Thoracic aorta (tissue), 2 donors: ENCODE measurements at places on chromosomes 2 and 18. TPM values are rescaled to one million over a fixed set of nuclear protein-coding genes. Genes with fewer than 3 reads are reported as not detected.

The TCF23 gene
- not detected for total RNA-seq

- no peak for DNase-seq
Observed at GRCh38 chr18:25516747-25517498, 165.0 kb upstream of the ZNF521 start.

DNA sequence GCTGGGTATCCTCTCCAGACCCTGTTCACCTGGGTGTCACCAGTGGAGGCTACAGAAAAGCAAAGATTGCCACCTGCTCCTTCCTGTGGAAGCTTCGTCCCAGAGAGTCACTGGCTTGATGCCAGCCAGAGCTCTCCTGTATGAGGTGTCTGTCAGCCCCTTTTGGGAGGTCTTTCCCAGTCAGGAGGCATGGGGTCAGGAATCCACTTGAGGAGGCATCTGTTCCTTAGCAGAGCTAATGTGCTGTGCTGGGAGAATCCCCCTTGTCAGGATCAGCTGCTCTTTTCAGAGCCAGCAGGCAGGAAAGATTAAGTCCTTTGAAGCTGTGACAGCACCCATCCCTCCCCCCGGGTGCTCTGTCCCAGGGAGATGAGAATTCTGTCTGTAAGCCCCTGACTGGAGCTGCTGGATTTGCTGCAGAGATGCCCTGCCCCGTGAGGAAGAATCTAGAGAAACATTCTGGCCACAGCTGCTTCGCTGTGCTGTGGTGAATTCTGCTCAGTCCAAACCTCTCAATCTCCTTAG lies 121.8 kb downstream of the GPR39 start:
- no peak for DNase-seq

The ARHGEF33 gene
- total RNA-seq: 0.41 TPM

The DAW1 gene
- 1.1 TPM for total RNA-seq

GRCh38 chr2:28475088-28475595 lies 20.7 kb upstream of the PLB1 start:
- no peak for DNase-seq

- no peak for DNase-seq
Observed at GRCh38 chr2:214737188-214737587, 72.3 kb downstream of the BARD1 start.

The BCL11A gene
- total RNA-seq: 0.41 TPM

DNA sequence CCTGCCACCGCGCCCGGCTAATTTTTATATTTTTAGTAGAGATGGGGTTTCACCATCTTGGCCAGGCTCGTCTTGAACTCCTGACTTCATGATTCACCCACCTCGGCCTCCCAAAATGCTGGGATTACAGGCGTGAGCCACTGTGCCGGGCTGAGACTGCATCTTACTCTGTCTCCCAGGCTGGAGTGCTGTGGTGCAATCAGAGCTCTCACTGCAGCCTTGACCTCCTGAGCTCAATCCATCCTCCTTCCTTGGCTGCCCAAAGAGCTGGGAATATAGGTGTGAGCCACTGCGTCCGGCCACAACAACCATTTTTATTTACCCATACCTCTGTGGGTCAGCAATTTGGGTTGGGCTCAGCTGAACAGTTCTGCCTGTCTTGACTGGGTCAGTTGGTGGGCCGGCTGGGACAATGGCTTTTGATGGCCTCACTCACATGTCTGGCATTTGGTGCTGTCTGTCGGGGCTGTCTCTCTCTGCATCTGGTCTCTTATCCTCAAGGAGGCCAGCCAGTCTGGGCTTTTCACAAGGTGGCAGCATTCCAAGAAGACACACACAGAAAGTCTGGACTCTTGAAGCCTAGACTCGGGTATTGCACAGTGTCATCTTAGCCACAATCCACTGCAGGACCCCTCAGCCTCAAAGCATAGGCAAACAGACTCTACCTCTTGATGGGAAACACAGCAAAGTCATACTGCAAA lies 116.8 kb upstream of the GATA6 start:
- no peak for DNase-seq

The ZNF396 gene
- 4.1 TPM for total RNA-seq

GRCh38 chr2:171297956-171298355 lies 135.8 kb downstream of the METTL8 start:
- DNase-seq: no peak

The LHCGR gene
- not detected for total RNA-seq

The EPHA4 gene
- total RNA-seq: 20.4 TPM

The SERPINB4 gene
- not detected for total RNA-seq

DNA sequence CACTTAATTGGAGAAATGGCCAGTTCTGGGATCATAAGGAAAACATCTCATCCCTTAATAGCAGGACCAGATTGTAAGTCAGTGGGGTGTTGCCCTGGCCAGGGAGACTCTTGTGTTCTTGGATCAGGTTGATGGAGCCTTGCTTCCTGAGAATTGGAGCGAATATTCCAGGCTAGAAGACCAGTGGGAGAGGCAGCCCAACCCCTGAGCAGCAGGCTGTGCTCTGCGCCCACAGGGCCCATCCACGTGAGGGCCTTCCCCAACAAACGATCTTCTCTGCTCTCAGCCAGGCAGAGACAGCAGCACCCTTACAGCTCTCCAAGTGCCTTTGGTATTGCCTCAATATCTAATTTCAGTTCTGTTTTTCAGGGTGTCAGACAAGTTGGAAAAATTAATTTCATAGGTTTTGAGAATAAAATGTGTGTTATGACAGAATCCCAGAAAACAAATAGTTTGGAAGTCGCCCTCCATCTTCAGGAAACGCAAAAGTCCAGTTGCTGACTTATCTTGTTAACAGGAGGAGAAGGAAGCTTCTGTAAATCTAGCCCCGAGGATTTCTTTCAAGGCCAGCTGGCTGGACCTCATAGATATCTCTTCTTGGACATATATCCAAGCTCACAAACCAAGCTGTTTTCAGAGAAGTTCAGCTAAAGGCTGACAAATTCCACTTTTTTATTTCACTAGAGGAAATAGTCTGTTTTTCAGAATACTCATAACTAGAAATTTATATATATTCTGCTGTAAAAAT lies 105.5 kb downstream of the COPS8 start:
- no peak for DNase-seq

DNA sequence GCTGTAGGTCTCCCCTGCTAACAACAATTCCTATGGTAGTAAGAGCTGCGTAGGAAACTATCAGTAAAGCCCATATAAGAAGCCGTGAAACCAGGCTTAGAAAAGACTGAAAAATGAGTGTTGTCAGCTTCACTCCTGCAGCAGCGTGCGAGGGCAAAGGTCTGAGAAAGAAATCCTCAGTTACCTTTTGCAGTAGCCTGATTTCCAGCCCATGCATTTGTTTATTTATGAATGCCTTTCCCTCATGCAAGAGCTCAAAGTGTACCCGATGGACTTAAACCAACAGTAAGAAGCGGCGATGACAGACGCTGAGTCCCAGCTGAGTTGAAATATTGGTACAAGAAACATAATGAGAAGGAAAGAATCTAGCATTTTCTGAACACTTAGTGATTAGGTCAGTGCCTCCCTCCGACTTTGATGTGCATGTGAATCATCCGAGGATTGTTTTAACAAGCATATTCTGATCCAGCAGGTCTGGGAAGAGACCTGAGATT lies 15.0 kb upstream of the POLI start:
- DNase-seq: no peak

The DCDC2C gene
- total RNA-seq: 6.6 TPM

The ALPP gene
- not detected for total RNA-seq

DNA sequence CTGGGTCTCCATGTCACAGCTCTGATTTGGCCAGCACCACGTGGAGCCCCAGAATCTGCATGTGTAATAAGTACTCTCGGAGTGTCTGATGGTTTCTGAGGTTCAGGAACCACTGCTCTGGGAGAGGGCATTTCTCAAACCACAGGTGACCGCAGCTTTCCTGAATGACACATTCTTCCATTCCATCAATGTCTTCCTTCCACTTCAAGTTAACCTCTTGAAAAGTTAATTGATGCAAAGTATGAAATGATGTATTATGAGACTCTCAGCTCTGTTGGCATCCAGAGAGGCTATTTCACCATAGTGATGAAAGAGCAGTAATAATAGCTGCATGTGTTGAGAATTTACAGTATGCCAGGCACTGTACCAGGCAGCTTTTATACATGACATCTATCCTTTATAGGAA lies 61.3 kb upstream of the CRIM1 start:
- no peak for DNase-seq

GRCh38 chr18:57518533-57518932 lies 68.0 kb downstream of the FECH start:
- no peak for DNase-seq

DNA sequence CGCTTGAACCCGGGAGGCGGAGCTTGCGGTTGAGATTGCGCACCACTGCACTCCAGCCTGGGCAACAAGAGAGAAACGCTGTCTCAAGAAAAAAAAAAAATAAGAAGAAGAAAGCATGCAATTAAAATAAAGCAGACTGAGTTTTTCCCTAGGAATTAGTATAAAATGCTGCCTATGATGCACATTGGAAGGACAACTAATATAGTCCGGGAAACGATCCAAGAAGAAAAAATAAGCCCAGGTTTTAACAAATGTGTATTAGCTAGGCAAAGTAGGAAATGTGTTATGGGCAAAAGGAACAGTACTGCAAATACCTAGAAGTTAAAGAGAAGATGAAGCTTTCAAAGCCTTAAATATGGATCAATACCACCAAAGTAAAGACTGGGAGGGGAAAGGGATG lies 64.0 kb downstream of the SPIRE1 start:
- DNase-seq: no peak

The CCDC102B gene
- total RNA-seq: 24.6 TPM

The RAD51AP2 gene
- not detected for total RNA-seq

The CYP26B1 gene
- total RNA-seq: 20.8 TPM

The GPATCH11 gene
- 5.6 TPM for total RNA-seq

GRCh38 chr18:61464551-61465142 lies 131.4 kb downstream of the CDH20 start:
- DNase-seq: no peak

GRCh38 chr2:171081649-171082111 lies 79.0 kb downstream of the TLK1 start:
- DNase-seq: no peak

- no peak for DNase-seq
Observed at GRCh38 chr2:152683400-152683799, 33.9 kb downstream of the PRPF40A start.

The CFC1 gene
- total RNA-seq: not detected

The DYNAP gene
- not detected for total RNA-seq

GRCh38 chr18:56199580-56200330 lies 438.6 kb downstream of the TXNL1 start:
- DNase-seq: no peak

DNA sequence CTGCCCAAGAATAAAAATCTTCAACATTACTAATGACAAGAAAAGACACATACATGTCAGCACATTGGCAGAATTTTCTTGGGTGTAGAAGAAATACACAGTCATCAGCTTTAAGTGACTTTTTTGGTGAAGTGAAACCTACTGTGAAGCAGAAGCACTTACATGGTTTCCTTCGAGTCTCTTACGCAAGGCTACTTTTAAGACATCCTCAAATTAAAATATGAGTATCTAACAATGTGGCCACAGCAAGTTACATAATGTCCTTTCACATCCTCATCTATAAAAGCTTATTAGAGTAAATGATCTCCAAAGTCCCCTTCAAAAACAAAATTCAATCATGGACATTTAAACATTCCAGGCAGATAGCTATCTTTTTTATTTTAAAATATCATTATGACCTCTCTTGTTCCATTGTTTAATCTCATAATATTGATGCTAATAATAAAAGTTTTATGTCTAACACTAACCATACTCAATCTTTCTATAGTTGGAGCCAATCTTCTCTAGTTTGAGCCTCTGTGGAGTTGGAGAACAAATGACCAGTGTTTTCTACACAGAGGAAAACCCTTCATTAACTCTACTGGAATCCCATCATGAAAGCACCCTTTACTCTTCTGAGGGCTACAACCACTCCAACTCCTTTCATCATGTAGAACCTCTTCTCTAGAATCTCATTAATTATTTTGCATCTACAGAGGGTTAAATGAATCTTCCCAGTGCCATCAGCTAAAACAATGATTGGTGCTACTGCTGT lies 182.2 kb upstream of the ZFP36L2 start:
- DNase-seq: no peak

GRCh38 chr2:218000136-218000535 lies 2.7 kb downstream of the TNS1 start:
- no peak for DNase-seq

The MAPK4 gene
- 1.5 TPM for total RNA-seq

The GAD1 gene
- 5.5 TPM for total RNA-seq

- peak; percentile 43 for DNase-seq
Observed at GRCh38 chr2:219684721-219685689, 57.6 kb downstream of the SLC4A3 start.

DNA sequence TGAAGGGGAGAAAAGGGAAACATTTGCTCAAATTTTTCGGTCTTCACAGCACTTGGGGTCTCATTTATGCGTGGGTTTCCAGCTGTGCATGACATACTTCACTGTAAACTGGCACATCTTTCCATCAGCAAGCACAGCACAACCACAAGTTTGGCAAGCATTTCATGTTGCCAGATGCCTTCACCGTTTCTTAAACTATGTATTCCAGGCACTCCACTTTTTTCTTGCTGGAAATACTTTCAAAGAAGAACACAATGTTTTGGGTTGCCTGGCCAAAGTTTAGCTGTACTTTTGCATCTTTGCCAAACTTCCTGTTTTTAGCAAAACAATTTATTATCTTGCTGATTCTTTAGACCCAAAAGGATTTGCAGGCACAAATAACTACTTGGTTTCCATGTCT lies 194.6 kb upstream of the MEIS1 start:
- DNase-seq: no peak

The SKA1 gene
- total RNA-seq: not detected

- DNase-seq: no peak
Observed at GRCh38 chr2:191465766-191466420, 212.0 kb upstream of the NABP1 start.

- no peak for DNase-seq
Observed at GRCh38 chr2:207812726-207813080, 43.0 kb upstream of the FZD5 start.

- no peak for DNase-seq
Observed at GRCh38 chr18:62634979-62635630, 80.2 kb upstream of the PHLPP1 start.

DNA sequence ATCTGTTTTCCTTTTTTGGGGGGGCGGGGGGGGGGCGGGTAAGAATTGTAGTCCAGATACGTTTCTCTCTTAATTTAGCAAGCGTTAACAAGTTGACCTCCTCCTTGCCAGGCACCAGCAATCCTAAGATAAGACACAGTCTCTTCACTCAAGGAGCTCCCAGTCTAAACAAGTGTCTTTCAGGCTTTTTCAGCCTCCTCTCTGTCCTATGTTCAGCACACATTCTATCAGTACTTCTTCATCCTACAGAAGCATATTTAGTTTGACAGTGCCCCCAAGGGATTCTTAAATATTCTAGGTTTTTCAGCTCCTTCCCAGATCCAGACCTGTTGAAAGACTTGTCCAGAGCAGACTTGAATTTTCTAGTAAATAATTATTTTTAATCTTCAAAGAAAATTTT lies 2.7 kb downstream of the PPP1CB start:
- no peak for DNase-seq

The HOXD11 gene
- not detected for total RNA-seq

The GAREM2 gene
- total RNA-seq: 5.6 TPM

GRCh38 chr18:3319399-3319798 lies 57.5 kb downstream of the MYL12B start:
- no peak for DNase-seq

DNA sequence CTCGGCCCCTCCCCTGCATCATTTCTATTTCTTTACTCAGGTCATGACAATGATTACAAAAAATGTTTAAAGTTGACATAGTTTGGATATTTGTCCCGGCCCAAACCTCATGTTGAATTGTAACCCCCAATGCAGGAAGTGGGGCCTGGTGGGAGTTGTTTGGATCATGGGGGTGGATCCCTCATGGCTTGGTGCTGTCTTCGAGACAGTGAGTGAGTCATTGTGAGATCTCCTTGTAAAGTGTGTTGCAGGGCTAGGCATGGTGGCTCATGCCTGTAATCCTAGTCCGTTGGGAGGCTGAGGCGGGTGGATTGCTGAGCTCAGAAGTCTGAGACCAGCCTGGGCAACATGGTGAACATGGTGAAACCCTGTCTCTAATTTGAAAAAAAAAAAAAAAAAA lies 9.2 kb upstream of the MAP4K4 start:
- DNase-seq: no peak
